ENCODE measurements at places on chromosomes 2 and 18. TPM values are rescaled to one million over a fixed set of nuclear protein-coding genes. Genes with fewer than 3 reads are reported as not detected.

Gene DOK1
- total RNA-seq: 38.4 TPM

Gene WDR75
- 21.1 TPM for total RNA-seq

Gene OTOF
- 0.35 TPM for total RNA-seq

Gene C18orf54
- total RNA-seq: 3.9 TPM

Gene MOCOS
- total RNA-seq: 4.2 TPM

Gene GCG
- not detected for total RNA-seq

Gene CIB4
- total RNA-seq: not detected

DNA sequence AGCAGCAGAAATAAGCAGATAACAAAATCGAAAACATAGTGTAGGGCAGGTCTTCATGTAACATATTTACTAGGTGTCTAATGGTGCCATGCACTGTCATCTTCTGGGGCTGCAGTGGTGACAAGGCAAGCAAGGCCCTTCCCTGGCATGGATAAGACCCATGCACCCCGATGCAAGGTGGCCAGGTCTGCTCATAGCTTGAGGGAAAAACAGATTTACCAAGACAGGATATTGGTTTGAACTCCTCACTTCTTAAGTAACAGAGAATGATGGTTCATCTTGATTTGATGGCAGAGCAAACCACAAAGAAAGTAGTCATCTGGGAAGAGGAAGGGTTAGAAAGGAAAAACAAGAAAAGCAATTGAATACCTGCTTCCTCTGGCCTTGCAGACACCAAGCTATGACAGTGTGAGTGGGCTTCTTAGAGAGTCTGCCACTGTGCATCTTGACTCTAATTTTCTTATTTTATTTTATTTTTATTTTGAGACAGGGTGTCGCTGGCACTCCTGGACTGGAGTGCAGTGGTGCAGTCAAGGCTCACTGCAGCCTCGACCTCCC lies 35.8 kb upstream of the EML6 start:
- DNase-seq: no peak

DNA sequence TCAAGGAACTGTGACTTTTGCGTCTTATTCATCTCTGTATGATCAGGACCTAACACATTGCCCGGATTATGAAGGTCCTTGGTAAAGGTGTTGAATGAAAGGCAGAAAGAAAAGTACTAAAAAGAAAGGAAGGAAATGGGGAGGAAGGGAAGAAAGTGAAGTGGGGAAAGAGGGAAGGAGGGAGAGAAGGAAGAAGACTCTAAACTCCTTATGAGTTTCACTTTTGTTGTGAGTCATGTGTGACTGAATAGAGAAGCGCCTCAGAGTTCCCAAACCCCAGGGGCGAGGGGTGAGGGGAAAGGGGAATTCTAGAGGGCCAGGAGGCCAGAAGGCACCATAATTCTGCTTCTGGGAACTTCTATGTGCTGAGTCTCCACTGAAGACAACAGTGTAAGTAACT lies 30.9 kb upstream of the OSBPL6 start:
- DNase-seq: no peak

DNA sequence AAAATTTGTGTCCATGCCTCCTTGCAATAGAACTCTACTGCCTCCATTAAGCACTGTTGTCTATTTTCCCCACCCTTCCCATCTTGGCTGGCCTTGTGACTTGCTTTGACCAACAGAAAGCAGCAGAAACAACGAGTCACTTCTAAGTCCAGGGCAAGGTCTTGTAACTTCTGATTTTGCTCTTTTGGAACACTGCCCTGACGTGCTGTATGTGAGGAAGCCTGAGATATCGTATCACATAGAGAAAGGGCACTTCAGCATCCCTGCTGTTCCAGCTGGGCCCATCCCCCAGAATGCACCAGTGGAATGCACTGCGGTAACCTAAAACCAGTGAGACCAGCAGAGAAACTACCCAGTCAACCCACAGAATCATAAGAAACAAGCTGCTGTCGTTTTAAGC lies 28.1 kb downstream of the NCKAP1 start:
- no peak for DNase-seq

GRCh38 chr2:160033732-160034392 lies 28.6 kb downstream of the PLA2R1 start:
- no peak for DNase-seq

DNA sequence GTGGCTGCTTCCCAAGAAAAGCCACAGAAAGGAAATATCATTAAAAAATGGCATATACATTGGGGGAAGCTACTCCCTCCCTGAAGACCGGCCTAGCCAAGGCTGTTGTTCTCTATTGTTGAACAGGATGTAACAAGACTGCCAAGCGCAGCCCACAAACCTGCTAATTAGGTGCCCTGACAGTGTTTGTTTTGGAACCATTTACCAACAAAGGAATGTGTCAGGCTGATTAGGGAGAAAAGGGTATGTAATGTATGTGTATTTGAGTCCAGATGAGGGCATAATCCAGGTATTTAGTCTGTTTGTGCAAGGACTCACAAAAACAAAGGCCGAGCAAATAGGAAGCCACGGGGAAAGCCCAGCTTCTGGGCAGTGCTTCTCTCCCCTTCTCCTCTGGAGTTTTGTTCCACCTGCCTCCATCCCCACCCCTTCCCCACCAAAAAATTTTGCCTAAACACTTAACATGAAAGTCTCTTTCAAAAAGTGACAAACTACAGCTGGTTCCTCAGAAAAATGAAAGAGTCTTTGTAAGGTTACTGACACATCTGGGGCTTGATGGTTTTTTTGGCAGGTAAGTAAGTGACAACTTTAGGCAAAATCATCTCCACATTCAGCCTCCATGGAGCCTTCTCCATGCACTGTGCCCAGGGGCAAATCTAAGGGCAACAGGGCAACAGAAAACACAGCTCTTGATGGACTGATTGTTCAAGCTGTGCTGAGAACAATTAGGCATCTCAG lies 78.3 kb upstream of the FZD5 start:
- peak; percentile 70 for DNase-seq

DNA sequence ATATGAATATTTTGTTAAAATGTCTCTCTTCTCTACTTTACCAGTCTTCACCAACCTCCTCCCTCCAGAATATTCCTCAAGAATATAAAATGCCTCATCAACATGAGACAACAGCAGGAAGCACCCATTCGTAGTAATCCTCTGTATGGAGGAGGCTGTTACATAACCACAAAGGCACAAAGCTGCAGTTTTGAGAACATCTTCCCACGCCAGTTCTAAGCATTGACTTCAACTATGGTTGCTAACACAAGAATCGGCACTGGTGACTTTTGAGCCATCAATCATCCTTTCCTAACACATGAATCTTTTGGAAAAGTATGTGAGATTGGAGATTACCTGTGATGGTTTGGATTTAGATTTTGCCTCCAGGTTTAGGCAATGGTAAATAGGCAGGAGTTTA lies 54.9 kb upstream of the CYP1B1 start:
- DNase-seq: no peak

DNA sequence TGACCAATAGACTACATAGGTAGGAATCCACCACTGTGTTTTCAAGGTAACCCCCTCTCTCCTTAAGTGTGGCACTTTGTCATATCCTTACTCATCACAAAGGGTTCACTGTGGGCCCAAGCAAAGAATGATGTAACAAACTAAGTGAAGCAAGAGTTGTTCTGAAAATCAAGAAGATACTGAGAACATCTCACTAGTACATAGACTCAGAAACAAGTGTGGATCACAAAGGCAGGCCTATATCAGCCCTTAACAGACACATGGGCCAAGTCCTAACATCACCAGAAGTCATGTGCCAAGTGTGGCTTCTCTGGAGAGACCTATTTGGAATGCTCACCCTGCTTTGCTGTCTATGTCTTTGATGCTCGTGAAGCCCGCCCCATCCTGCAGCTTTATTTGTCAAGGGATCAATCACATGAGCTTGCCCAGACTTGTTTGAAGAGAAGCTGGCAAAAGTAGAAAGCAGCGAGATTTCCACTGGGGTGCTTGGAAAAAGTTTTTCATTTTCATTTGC lies 131.2 kb upstream of the TTC39C start:
- DNase-seq: no peak

DNA sequence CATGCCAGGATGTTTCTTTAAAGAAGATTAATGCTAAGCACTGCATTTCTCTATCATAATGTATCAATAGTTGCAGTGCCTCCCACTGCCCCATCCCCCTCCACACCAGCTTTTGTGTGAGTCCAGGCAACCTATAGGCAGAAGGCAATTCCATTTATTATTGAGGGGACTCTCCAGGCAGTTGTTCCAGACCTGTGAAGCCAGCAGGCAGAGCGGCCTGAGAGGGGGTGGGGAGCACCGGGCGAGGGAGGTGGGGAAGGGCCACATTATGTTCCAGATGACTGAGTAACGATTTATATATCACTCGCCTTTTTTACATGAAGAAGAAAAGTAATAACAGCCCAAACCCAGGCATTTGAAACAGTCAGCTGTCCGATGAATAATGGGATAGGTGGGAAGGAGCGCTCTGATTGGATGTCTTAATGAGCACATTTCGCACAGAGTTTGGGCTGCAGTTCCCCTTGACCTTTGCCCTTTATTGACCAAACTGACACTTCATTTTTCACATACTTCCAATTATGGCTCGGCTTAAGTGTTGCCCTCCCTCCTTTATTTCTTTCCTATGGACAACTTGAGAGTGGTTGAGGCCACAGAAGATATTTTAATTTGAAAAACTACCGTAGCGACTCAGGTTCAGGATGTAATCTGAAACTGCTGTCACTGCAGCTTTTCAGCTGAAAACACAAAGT lies 34.4 kb downstream of the MEIS1 start:
- DNase-seq: no peak

- DNase-seq: no peak
These were observed 27.2 kb downstream of the PPP3R1 start for GRCh38 chr2:68225119-68225632.

- no peak for DNase-seq
These were observed 232.7 kb upstream of the SMAD2 start for GRCh38 chr18:48162956-48163737.

DNA sequence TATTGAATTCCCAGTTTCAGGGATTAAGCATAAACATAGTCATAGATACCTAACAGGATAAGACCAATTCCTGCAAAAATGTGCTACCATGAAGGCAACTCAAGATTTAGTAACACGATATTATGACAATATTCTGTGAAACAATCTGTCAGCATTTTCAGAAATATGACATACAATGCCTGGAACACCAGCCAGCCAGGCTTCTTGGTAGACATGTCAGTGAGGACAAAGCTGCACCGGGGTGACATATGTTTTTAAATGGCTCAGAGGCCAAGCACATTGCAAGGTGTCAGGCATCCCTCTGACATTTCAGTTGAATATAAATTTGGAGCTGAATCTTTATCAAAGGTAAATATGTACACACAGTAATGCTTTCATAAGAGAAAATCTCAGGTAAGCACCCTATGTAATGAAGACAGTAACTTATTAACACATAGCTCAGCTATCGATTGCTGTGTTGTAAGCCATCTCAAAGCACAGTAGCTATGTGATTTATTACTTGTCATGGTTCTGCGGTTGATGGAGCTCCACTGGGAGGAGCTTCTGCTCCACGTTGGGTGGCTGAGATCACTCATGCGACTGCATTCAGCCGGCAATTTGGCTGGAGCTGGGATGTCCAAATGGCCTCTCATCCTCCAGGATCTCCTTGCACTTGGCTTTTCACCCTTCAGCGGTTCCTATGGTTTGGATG lies 31.9 kb upstream of the EML6 start:
- no peak for DNase-seq

DNA sequence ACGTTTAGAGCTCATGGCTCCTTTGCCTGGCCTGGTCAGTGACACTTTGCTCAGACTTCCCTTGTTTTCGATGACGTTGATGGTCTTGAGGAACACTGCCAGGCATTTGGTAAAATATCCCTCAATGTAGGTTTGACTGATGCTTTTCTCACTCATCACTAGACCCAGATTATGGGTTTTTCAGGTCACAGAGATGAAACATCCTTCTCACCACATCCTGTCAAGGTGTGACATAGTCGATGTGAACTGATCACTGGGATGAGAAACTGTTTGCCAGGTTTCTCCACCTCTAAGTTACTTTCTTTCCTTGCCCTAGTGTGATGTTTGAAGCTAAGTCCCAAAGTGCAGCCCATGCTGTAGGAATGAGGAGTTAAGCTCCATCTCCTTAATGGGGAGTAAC lies 81.5 kb downstream of the AFF3 start:
- DNase-seq: no peak

DNA sequence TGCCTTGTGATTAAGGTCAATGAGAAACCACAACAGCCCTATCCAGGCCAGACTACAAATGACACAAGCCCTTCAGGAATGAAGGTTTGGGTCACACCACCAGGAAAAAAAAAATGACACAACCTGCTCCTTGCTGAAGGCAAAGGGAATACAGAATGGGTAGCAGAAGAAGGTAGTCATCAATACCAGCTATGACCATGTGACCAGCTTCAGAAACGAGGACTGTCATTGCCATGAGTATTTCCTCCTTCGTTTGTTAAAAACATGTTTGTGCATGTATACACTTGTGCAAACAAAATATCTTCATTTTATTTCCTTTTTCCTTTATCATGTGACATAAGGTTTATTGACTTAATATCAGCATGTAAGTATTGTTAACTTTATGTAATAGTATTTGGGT lies 226.6 kb downstream of the CDH19 start:
- DNase-seq: no peak

DNA sequence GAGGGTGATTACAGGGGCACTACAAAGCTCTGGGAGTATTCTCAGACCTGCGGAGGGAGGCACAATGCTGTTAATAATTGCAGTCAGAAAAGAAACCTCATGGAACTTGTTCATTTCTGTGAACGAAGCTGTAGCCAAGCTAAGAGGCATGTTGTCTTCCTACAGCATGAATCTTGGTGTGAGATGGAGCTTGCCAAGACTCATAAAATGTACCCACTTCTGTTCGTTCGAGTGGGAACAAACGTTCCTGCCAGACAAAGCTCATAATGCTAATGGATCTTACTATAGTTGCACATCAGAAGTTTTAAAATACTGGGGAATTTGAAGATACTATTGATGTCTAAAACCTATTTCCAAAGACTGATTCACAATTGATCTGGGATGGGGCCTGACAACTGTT lies 489.1 kb downstream of the ZEB2 start:
- no peak for DNase-seq

- DNase-seq: no peak
These were observed 80.3 kb downstream of the ZFP36L2 start for GRCh38 chr2:43146083-43146482.

- DNase-seq: no peak
These were observed 56.7 kb downstream of the HS1BP3 start for GRCh38 chr2:20594048-20594750.

GRCh38 chr2:111930409-111930808 lies 32.0 kb downstream of the MERTK start:
- DNase-seq: no peak
